ENCODE measurements at places on chromosomes 4 and X.

DNA sequence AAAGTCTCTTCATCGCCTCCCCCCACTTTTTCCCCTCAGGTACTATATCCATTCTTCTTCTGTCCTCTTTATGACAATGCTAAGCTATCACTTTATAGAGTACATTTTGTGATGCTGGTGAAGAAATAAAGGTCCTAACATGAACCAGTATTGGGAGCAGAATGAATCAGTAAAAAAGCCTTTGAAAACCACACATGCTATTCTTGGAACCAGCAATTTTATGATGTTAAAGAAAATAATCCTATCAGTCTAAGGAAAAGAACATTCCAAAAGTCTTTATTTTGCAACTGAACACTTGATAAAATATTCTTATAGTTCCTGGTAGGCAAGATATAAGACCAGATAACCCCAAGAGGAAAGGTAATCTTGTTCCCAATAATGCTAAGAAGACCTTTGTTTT, 107.8 kb upstream of the MCF2 start:
- no peak for DNase-seq

- no peak for DNase-seq
Measured at GRCh38 chrX:9149501-9150245, 115.7 kb upstream of the FAM9B start.

DNA sequence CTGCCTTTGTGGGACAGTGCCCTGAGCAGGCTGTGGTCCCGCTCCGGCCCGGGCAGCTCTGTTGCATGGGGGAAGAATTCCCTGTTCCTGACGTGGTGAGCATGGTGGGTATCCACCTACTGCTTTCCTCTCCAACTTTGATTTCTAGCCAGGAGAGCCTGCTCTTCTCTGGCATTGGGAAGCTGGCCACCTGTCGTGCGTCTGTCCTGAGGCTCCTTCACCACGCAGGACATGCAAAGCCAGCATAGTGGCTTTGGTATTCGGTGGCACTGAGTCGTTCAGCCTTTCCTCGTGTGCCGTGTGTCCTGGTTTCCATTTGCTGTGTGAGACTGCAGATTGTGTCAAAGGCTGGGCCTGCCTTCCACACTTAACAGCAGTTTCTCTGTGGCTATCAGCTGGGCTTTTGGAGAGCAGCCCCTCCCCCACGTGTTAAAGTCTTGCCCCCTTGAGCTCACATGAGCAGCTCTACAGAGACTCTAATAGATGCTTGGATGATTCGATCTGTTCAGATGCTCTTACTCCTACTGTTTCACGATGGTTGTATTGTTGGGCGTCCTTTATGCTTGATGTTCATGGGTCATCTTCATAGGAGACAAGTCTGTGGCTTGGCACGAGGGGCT, 46.3 kb upstream of the CLCN4 start:
- no peak for DNase-seq

GRCh38 chr4:185874516-185875230, 62.7 kb upstream of the SORBS2 start:
- DNase-seq = no peak

DNA sequence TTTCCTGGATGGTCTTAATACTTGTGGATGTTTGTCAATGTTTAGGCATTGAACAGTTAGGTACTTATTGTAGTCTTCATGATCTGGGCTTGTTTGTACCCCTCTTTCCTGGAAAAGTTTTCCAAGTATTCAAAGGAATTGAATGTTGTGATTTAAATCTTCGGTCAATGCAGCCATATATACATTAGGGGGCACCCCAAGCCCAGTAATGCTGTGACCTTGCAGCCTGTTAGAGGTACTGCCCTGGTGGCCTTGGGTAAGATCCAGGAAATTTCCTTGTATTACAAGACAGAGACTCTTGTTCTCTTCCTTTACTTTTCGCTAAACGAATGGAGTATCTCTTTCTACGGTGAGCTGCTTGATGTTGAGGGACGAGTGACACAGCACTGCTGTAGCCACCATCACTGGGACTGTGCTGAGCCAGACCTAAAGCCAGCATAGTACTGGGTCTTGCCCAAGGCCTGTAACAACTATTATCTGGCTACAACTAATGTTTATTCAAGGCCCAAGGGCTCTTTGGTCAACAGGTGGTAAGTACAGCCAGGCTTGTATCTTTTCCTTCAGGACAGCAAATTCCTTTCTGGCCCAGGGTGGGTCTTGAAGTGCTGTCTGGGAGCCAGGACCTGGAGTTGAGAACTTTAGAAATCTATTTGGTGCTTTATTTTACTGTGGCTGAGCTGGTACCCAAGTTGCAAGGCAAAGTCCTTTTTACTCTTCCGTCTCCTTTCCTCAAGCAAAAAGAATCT, 118.3 kb upstream of the ATOH1 start:
- no peak for DNase-seq

DNA sequence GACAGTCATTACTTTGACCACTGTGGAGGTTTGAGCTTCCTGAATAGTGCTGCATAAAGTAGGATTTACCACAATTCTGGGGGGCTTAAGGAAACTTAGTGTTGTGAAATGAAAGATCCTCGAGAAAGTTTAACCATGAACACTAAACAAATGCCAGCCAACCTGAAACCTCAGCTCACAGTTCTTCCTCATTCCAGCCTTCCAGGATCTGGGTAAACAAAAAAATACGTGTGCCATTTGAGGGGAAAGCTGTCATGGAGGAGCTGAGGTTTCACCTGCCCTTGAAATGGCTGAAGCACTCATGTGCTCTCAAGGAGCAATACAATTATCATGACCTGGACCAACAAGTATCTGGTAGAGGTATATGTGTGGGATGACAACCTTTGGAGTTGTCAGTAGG, 142.7 kb downstream of the NPNT start:
- no peak for DNase-seq

- no peak for DNase-seq
Measured at GRCh38 chrX:47991263-47992094, 12.3 kb downstream of the ZNF182 start.

- DNase-seq = no peak
Measured at GRCh38 chr4:64465263-64465662, 56.0 kb upstream of the TECRL start.

- no peak for DNase-seq
Measured at GRCh38 chr4:101050088-101050836, 297.1 kb downstream of the PPP3CA start.

DNA sequence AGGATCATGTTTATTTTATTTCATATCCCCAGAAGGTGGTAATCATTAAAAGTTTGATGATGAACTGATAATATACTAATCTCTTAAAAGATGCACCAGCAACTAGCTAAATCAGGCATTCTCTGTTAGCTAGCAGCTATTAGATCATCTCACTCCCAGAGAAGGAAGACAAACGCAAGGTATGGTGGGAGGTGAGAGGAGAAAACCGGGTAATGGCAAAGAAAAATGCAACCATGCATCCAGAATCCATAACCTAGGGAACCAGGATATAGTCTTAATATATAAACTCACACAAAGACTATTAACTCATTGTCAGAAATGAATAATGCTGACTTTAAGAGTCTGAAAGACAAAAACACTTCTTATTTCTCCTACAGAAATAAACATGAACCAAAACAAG, 66.1 kb downstream of the WNK3 start:
- no peak for DNase-seq

GRCh38 chr4:3197366-3198105, 51.4 kb upstream of the MSANTD1 start:
- no peak for DNase-seq

- DNase-seq = no peak
Measured at GRCh38 chr4:3009422-3009821, 46.1 kb downstream of the GRK4 start.

- no peak for DNase-seq
Measured at GRCh38 chr4:89837993-89838390, 1.0 kb upstream of the SNCA start.

DNA sequence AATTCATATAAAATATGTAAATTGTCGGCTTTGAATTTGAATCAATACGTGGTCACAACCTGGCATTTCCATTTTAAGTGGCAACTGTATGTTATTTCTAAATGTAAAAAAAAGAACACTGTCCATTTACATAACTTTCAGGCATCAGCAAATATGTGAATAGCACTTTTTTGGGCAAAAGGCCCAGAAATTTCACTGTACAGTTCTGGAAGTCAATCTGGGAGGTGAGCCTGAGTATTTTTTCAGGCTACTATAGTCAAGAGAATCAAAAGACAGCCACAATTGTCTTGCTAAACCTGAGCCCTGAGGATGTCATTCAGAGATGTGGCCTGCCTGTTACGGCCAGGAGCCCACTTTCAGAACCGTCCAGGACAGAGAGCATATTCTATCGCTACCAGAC, 543.9 kb upstream of the MAGEB2 start:
- no peak for DNase-seq

- no peak for DNase-seq
Measured at GRCh38 chr4:124854968-124855367, 142.4 kb upstream of the ANKRD50 start.

DNA sequence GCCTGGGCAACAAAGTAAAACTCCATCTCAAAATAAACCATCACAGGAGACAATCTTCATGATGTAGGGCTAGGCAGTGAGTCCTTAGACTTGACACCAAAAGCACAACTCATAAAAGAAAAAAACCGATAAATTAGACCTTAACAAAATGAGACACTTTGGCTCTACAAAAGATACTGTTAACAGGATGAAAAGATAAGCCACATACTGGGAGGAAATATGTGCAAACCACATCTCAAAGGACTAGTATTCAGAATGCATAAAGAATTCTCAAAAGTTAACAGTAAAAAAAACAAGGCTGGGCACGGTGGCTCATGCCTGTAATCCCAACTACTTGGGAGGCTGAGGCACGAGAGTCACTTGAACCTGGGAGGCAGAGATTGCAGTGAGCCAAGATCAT, 13.2 kb downstream of the EFHC2 start:
- no peak for DNase-seq

DNA sequence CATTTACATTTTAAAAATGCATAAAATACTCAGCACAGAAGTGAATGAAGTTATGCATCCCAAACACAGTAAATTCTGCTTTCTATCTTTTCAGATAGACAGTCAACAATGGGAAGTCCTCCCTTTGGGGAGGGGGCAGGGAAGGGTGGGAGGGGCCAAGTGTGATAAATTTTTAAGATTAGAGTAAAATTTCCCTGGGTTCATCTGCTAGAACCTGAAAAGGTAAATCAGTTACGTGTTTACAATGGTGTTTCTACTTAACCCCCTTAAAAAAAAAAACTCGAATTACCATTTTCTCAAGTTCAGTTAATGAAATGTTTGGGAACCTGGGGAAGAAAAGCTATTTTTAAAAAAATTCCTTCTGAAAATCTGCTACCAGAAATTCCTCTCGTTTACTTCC, 9.1 kb downstream of the PITX2 start:
- DNase-seq = no peak

DNA sequence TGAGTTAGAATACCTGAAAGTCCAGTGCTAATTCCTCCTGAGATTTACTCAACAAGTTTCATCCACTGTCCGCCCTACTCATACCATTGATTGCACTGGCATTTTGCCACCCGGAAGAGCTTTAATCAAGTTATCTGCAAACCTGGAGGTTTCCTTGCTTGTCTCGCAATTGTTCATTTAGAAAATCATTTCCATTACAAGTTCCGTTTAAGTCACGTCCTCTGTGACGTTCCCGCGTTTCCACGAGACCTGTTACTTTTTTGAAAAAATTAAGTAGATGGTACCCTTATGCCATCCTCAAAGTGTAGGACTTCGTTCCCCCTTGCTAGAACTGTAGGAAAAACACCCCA, 761 bp upstream of the FRYL start:
- DNase-seq = peak; percentile 31

- DNase-seq = no peak
Measured at GRCh38 chr4:65559270-65559669, 111.0 kb downstream of the EPHA5 start.

DNA sequence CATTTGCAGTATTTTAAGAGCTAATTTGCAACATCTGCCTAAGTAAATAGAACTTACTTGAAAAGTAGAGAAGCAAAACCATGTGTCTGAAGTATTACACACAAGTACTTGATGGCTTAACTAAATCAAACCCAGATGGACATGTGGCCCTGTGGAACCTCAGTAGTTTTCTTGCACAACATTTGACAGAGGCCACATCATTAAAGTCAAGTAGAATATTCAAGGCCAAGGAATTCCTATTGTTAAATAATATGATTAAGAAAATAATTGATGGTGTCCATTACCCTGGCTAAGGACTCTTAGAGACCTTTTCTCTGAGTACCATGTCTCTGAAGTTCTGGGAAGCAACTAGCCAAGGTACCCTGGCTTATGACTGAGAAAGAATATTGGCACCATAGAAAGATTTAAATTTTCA, 135.4 kb upstream of the OTUD4 start:
- DNase-seq = no peak

DNA sequence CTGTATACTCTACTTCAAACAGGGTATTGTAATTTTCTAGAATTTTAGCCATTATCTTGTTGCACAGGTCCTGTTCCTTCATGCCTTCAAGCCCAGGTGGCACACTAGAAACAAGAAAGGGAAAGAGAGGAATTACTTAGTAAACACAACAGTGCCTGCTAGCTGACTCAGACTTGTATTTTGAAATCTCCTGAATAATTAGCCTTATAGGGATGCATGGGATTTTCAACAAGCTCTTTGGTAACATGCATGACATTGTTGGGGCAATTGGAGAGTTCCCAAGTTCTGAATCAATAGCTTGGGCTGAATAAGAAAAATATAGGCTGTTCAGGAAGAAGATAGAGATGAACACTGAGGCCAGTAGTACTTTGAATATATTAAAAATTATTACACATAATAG, 118.8 kb downstream of the FAM13A start:
- no peak for DNase-seq

DNA sequence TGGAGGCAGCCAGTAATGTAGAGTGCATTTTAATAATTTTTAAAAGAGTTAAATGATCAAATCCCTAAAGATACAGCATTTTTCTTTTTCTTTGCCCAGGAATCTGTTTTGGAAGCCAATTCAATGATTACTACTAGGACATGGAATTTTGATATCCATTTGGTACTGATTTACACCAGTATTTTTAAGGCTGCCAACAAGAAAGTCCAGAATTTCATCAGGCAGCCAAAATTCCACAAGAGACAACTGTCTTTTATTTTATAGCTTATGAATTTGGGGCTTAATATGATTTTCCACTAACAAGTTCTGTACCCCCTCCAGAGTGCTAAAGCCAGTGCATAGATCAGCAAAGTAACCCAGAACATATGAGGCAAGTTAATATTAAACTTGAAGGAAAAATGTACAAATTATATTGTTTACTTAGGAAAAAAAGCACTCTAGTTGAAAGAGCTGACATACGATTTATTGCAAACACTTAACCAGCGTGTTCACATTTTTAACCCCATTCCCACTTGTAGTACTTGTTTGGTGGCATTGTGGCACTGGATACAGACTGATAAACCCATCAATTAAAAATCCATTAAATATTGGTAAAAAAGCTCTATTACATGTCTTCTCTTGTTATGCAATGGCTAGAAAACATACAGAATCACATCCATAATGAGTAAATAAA, 259.7 kb downstream of the DCHS2 start:
- DNase-seq = no peak

DNA sequence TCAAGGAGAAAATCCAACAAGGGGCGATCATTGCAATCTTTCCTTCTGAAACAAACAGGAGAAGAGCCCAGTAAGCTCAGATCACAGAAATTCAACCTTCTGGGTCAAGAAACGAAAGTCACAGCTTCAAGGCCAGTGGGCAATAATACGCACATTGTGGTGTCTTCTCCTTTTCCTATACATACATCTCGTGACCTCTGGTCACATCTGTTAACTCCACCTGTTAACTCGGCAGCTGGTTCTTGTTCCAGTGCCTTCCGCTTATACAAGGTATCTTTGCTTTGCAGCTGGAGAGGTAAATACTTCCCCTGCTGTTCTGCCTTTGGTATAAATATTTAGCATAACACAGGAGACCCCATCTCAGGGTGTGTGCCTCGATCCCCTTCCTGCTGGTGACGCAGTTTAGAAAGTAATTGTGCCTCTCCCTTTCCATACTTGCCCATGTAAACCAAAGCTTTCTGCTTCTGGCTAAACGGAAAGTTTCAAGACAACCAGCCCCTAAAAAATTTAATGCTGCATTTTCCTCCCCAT, 45.0 kb downstream of the CCDC149 start:
- DNase-seq = no peak

Data from stimulated activated CD4-positive, alpha-beta T cell treated with anti-CD3 and anti-CD28 coated beads, Interleukin-1b, Interleukin-23, amount 100 ng/mL, for 24 hours (primary cell).